NCI-H1105 (cell line): ENCODE measurements at places on chromosomes 1 and 21.

GRCh38 chr1:20058531-20058930 is 11.5 kb upstream of the PLA2G5 start:
- DNase-seq = no peak

GRCh38 chr1:83511146-83511726 is 487.7 kb downstream of the TTLL7 start:
- peak; percentile 68 for DNase-seq

DNA sequence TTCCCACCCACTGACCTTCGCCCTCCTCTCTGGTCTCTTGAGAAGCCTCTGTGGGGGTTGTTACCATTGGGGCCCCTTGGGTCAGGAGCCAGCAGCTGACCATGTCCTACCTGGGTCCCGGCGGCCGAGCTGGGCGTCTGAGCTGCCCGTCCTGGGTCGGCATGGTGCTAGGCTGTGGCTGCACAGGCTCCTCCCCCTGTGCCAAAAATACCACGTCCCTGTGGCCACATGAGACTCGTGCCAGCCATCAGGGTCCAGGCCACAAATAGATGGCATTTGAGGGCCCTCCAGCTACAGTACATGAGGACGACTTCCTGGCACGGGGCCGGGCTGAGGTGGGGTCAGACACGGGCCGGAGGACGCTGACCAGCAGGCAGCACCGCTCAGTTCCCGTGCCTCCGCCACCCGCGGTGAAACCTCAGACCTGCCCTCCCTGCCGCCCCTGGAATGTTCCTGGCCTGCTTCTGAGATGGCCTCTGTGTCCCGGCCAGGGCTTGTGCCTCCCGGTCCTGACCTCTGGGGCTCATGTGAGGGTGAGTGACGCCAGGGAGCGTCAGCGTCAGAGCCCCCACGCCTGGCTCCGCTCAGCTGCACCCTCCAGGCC is at the start of gene PERM1:
Gene PERM1 (minus strand): TSS at position 139 of the 604 bp plus-strand sequence. CDS start 1,064 bp downstream, outside the sequence.
- DNase-seq = no peak

DNA sequence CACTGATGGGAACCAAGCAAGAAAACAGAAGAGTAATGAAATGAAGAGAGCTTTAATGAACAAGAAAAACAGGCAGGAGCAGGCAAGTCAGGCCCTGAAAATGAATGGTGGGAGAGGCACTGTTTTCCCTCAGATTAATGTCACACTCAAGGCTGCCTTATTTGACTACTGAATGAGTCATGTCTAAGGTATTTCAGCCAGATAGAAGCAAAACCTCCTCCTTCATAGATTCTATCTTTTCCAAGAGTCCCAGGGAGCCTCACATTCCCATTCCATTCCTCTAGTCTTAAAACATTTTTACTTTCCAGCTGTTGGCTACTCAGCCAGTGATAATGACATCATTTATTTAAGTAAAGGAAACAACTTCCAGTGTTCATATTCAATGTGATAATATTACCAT is 228.4 kb upstream of the NRIP1 start:
- no peak for DNase-seq

DNA sequence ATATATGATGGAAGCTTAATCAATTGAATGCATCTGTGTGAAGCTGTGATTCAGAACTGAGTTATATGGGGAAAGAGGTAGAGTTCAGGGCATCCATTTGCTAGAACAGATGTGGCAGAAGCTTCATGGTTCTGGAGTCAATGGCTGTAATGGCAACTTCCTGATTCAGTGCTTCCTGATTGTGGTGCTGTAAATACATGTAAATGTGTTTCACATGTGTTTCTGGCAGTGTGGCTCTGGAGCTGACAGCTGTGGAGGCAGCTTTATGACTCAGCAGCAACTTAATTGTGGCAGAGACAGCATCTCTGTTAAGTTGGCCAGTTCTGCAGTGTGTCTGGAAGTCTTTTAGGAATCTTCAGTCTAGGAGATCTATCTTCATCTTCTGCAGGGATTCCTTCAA is 226.6 kb upstream of the ZRANB2 start:
- no peak for DNase-seq

GRCh38 chr1:168966217-168966616 is 140.3 kb upstream of the ATP1B1 start:
- DNase-seq = no peak

DNA sequence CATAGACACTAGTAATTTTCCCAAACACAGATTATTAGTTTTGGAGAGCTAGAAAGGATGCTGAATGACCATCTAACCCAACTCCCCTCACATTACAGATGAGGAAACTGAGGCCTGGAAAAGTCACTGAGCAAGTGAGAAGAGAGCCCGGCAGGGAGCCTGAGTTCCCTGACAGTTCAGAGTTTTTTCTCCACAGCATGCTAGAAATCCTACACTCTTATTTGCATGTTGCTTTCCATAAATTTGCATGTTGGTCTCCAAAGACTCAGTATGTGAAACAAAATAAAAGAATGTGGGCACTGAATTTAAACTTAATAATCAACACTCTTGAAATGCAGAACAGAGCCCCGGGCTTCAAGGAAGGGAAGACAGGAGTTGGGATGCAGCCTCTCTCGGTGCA is 132.3 kb downstream of the CCDC185 start:
- DNase-seq = no peak

DNA sequence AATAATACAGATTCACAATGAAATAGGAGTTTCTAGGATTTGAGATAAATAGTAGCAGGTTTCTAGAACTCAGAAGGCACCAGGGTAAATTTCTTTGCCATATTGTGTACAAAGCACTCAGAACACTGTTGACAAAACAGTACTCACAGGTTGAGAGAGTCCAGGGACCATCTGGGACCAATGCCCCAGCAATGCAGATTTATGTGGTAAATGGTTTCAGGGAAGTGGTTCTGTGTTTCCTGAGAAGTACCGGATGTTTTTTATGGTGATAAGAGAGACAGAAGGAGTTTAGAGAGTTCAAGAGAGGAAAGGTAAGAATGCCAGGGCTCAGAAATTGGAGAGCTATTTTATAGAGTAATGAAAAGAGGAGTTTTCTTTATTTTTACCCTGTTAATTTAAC is 29.6 kb upstream of the DIPK1A start:
- DNase-seq = no peak

DNA sequence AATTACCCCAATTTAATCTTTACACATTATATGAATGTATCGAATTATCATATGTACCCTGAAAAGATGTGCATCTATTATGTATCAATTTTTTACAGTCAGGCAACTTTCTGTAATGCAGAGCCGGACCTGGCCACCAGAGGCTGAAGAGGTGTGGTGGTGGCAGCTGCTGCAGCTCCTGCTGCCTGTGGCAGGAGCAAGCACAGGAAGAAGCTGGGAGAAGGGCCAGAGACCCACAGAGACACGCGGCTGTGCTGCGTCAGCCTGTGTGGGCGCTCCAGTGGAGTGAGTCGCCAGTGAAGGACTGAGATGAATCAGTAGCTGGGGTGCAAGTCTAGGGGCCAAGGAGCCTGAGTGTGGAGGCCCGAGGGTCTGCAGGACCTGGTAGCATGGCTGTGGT is 74.3 kb upstream of the COG2 start:
- no peak for DNase-seq

DNA sequence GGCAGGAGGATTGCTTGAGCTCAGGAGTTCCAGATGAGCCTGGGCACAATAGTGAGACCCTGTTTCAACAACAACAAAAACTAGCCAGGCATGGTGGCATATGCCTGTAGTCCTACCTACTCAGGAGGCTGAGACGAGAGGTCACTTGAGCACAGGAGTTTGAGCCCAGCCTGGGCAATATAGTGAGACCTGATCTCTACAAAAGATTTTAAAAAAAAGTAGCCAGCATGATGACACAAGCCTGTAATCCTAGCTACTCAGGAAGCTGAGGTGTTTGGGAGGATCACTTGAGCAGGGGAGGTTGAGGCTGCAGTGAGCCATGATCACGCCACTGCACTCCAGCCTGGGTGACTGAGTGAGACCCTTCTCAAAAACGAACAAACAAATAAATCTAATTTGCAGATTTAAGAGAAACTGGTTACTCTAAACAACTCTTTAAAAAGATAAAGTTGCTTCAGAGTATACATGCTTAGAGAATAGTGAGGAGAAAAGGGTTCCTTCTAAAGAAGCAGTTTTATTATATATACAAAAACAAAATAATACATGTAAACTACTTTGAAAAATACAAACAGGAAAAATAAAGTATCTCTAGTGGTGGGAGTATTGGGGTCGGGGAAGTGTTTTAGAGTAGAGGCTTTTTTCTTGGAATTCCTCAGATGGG is 88.4 kb downstream of the ADCY10 start:
- no peak for DNase-seq

GRCh38 chr1:164830628-164831027 is 271.6 kb downstream of the PBX1 start:
- no peak for DNase-seq

- no peak for DNase-seq
These were observed 25.7 kb downstream of the SPOCD1 start for GRCh38 chr1:31790140-31790539.

DNA sequence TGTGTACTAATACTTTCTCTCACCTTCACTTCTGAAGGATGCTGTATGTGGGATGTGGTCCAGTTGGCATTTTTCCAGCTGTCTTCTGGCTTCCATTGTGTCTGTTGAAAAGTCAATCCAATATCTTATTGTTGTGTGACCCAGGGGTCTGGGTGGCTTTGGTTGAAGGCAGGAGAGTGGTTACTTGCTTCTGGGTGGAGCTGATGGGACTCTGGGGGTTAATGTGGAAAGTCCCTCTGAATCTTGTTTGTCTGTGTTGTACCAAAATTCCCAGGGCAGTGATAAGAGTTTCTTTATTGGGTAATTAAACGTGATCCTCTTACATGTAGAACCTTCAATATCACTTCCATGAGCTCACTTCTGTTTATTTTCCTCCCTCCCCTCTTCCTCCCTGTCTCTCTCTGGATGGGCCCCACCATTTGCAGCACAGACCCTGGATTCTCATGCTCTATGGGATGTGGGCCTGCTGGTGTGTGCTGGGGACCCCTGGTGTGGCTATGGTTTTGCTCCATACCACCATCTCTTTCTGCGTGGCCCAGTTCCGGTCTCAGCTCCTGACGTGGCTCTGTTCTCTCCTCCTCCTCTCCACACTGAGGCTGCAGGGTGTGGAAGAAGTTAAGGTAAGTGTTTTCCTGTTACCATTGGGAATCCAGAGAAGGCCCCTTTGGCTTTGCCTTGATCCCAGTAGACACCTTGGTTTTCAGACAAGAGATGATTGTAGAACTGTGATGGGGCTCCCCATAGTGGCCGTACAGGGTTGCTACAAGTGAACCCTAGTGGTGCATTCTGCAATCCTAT is 71.5 kb downstream of the HHAT start:
- peak; percentile 44 for DNase-seq
